Activated CD4-positive, CD25-positive, alpha-beta regulatory T cell treated with anti-CD3 and anti-CD28 coated beads, Interleukin-2, amount 50 U/mL, for 72 hours (primary cell): ENCODE measurements at places on chromosomes 1 and 21.

GRCh38 chr1:45084562-45084961 lies 72.5 kb downstream of the UROD start:
- DNase-seq = no peak

GRCh38 chr1:10681296-10682107 lies 114.9 kb downstream of the CASZ1 start:
- DNase-seq = no peak

GRCh38 chr1:11414926-11415538 lies 63.9 kb upstream of the DISP3 start:
- no peak for DNase-seq

DNA sequence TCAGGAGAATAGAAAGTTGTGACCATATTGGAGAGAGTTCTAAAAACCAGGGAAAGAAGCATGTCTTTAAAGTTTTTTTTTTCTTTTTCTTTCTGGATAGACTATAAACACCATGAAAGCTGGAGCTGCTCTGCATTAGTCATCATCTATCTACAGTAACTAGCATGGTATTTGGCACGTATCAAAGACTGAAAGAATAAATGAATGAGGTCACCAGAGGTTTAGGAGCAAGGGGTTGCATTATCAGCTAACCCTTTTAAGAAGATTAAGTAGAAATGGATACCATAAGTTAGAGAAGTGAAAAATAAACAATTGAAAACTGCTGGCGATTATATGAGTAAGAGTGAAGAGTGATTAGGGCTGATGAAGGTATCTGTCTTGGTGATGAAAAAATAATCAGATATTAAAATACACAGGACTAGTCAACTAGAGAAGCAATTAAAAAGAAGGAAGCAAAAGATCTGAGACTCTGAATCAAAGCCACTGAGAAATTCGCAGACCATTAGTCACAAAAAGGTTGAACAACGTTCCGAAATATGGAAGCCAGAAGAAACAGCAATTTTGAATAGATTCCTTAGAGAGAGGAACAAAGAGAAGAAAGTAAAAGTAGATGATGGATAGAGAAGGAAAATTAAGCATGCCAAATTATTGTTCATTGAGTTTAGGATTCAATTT lies 536.4 kb downstream of the DPYD start:
- no peak for DNase-seq

- no peak for DNase-seq
Measured at GRCh38 chr1:4421986-4422385, 232.4 kb upstream of the AJAP1 start.

- no peak for DNase-seq
Measured at GRCh38 chr1:99829269-99829668, 20.9 kb upstream of the AGL start.

GRCh38 chr1:159008744-159009188 lies 941 bp upstream of the IFI16 start:
- DNase-seq = no peak

GRCh38 chr1:8941906-8942305 lies 3.8 kb upstream of the CA6 start:
- DNase-seq = no peak

- no peak for DNase-seq
Measured at GRCh38 chr1:53657891-53658396, 81.0 kb downstream of the GLIS1 start.

- DNase-seq = no peak
Measured at GRCh38 chr1:168917309-168917708, 188.3 kb upstream of the DPT start.

DNA sequence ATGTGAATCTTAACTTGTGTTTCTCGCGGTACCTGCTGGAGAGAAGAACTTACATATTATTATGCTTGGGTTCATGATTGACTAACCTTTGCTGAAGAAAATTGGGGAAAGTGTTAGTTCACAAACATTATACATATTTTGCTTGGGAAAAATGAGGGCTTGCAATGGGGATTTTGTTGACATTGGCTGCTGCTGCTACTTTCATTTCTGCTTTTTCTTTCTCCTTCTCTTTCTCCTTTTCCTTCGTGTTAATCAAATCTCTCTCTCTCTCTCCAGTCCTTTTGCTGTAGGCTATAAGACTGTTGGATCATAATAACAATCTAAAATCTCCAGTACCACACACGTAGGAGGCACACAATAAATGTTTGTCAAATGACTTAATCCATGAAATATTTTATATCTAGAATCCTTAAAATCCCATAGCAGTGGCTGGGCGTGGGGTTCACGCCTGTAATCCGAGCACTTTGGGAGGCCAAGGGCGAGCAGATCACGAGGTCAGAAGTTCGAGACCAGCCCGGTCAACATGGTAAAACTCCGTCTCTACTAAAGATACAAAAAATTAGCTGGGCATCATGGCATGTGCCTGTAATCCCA lies 23.0 kb downstream of the IRF2BP2 start:
- DNase-seq = no peak

- DNase-seq = no peak
Measured at GRCh38 chr1:154533952-154534844, 24.3 kb downstream of the UBE2Q1 start.

DNA sequence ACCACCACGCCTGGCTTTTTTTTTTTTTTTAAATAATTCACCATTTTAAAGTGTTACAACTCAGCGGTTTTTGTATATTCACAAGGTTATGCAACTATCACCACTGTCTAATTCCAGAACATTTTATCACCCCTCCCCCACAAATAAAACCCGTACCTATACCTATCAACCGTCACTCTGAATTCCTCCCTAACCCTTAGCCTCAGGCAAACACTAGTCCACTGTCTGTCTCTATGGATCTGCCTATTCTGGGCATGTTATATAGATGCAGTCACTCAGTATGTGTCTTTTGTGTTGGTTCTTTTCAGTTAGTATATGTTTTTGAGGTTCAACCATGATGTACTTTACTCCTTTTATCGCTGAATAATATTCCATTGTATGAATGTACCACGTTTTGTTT lies 19.3 kb upstream of the GRHL3 start:
- DNase-seq = no peak

- DNase-seq = no peak
Measured at GRCh38 chr1:41564741-41565475, 80.4 kb upstream of the EDN2 start.

DNA sequence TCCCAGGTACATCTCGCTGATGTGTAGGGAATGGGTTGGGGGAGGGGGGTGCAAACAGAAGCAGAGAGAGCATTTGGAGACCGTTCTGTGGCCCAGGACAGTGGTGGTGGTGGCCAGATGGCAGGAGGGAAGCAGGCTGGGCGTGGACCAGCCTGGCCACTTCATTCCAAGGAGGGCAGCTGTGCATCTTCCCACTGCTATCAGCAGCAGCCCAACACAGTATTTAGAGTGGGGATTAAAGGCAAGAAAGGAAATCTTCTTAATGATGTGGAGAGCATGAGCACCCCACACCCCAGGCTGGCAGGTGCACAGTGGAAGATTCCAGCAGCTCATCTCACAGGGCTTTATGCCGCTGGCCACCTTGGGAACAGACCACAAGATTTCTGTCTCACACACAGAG lies 198.7 kb downstream of the NPHP4 start:
- no peak for DNase-seq

- no peak for DNase-seq
Measured at GRCh38 chr1:150429805-150430204, 57.4 kb upstream of the TARS2 start.

DNA sequence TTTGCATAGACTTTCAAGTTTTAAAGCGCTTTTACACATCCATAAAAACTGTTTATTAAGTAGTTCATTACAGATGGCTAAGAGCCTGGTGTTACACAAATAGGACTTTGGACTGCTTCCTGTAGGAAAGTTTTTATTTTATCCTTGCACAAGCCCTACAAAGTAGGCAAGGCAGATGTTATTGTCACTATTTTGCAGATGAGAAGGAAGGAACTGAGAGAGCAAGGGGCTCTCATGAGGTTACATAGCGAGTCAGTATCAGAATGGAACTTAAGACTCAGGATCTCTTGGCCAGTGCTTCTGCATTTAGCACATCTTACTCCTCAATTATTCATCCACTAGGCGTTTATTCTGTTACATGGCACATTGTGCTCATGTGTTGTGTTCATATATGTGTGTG lies 2.6 kb upstream of the MAPKAPK2 start:
- no peak for DNase-seq

DNA sequence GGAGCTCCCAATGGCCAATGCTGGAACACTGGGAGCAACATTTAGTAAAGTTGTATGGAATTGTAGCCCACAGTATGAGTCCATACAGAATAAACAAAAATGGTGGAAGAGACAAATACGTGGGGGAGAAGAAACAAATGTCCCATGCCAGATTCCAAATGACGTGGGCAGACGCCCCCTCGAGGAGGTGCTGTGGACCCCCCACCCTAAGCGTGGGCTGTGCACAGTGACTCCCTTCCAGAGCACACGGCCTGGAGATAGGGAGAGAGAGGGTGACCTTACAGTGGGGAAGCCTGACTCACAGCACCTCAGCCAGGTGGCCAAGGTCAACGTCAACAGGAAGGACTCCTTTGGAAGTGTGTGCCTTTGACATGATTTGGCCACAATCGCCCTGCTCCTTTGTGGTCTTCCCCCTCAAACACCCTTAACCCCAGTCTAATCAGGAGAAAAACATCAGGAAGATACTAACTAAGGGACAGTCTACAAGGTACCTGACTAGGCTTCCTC lies 13.7 kb upstream of the PDE9A start:
- no peak for DNase-seq

DNA sequence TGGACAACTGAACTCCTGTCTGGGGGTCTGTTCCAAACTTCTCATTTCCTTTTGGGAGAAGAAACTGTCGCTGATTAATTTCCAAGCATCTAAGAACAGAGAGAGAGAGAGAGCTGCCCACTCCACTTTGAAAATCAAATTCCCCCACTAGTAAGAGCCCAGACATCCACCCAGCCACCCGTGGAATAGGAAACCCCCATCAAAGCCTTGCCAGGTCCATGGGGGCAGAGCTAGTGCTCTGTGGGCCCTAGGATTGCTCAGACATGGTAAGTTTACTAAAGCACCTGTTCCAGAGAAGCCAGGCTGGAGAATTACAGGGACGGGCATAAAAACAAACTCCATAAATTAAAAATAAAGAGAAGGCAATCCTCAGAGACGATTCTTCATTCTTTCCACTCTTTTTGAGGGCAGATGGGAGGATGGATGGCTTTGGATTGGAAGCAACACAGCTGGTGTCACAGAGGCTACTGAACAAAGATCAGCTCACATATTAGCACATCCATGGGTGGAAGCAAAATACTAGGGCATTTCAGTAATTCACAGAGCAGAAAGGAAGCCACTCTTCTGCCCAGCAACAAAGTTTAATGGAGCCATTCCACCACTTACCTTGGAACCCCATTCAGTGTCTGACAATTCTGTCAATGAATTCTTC lies 103.9 kb downstream of the COLGALT2 start:
- DNase-seq = no peak
